Activated CD4-positive, alpha-beta memory T cell treated with anti-CD3 and anti-CD28 coated beads for 36 hours (primary cell): ENCODE measurements at places on chromosomes 11 and 22. TPM values are rescaled to one million over a fixed set of nuclear protein-coding genes. Genes with fewer than 3 reads are reported as not detected.

Gene MUC5B
- total RNA-seq, result not detected

Gene MS4A4E
- not detected for total RNA-seq

Gene MS4A3
- not detected for total RNA-seq

Gene OR4D9
- not detected for total RNA-seq

Gene OR4A16
- total RNA-seq, result not detected

Gene INSC
- 0.34 TPM for total RNA-seq

Gene GGTLC2
- total RNA-seq, result not detected

Gene C11orf65
- total RNA-seq, result 2.0 TPM

Gene MS4A6E
- total RNA-seq, result not detected

Gene POLDIP3
- 75.3 TPM for total RNA-seq

Gene NR1H3
- 13.0 TPM for total RNA-seq

Gene OSBP2
- 2.3 TPM for total RNA-seq

Gene IL18
- not detected for total RNA-seq

Gene CHRNA10
- total RNA-seq, result 0.57 TPM

Gene CRYAB
- total RNA-seq, result not detected

Gene MUC2
- not detected for total RNA-seq

Gene IGSF9B
- 30.3 TPM for total RNA-seq

Gene LRRC55
- total RNA-seq, result not detected

Gene BIRC3
- 135 TPM for total RNA-seq

Gene PKDREJ
- not detected for total RNA-seq

Gene F2
- not detected for total RNA-seq

Gene AASDHPPT
- total RNA-seq, result 41.8 TPM

Gene APOA5
- total RNA-seq, result not detected

Gene CRYBB2
- not detected for total RNA-seq

Gene NUDT22
- 69.8 TPM for total RNA-seq

Gene MMP27
- not detected for total RNA-seq

Gene CD6
- total RNA-seq, result 279 TPM

Gene RCE1
- 22.5 TPM for total RNA-seq

Gene PEX26
- total RNA-seq, result 56.8 TPM

Gene WNT11
- total RNA-seq, result not detected
